ENCODE measurements at places on chromosomes 4 and X. TPM values are rescaled to one million over a fixed set of nuclear protein-coding genes. Genes with fewer than 3 reads are reported as not detected.

ABCG2 gene
- 2.1 TPM for total RNA-seq

GRCh38 chrX:47272013-47272408, 39.2 kb downstream of the USP11 start:
- no peak for DNase-seq

- no peak for DNase-seq
These were observed 203.6 kb downstream of the BANK1 start for GRCh38 chr4:101993842-101994775.

DNA sequence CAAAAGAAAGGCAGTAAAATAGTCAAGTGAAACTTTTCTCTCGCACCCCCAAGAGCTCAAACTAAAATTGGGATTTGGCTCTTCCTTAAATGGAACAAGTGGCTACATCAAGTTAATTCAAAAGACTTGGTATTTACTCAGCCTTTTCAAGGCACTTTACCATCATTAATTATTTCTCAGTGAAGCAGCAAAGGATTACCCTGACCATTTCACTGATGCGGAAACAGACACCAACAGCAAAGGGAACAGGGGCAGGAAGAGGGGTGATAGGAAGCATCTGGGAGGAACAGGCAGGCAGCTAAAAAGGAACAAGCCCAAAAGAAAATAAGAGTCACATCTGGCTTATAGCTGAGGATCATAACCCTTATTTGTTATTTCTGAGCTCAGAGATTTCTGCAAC, 2.7 kb downstream of the SCML2 start:
- DNase-seq: no peak

GRCh38 chrX:71170660-71171059, 26.0 kb downstream of the NLGN3 start:
- DNase-seq: no peak

DNA sequence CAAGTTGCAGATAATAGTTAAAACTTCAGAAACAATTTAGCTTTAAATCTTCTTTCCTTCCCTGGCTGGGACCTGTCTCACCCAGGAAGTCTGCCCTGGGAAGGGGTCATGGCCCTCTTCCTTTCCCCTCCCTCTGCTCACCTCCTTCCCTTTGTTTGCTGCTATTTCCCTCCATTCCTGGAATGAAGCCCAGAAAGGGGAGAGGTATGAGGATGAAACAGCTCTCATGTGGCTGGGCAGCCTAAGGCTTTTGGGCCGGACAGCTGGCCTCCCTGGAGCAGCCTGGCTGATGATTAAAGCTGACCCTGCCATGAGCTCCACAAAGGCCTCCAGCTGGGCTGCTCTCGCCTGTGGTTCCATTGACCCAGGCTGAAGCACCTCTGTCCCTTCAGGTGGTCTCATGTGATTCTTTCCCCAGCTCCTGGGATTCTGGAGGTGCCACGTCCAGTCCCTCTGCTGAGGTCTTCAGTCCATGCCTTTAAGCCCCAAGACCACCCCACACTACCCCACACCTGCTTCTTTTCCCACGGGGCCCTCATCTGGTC, 202.1 kb downstream of the PTTG2 start:
- DNase-seq: peak; percentile 70

GRCh38 chrX:38902972-38903492, 101.8 kb downstream of the MID1IP1 start:
- DNase-seq: no peak

DNA sequence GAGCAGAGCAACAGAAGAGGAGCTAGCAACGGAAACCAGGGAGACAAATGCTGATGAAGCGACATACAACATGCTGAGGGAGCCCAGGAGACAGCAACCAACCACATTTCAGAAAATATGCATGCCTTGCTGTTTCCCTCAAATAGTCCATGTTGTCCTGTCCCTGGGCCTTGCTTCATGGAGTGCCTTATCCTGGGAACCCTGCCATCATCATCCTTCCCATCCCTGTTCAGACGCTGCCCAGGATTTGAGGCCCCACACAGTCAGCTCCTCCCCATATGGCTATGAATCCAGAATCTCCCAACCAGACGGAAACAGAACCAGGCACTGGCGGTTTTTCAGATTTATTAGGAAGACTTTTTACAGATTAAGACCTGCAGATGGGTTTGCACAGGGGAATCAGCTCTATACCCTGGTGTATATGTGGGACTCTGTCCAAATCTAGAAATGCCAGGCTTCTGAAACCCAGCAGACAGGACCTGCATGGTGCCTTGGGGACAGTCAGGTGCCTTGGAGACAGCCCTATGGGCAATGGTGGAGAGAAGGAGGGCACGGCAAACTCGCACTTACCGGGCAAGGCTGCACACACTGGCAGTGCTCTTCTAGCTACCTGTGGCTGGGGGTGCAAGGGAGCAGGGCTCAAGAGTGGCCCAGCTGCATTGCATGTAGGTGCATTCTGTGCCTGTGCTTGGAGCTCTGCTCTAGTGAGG, 199.7 kb upstream of the MAMLD1 start:
- no peak for DNase-seq

KIF4A gene
- not detected for total RNA-seq

DNA sequence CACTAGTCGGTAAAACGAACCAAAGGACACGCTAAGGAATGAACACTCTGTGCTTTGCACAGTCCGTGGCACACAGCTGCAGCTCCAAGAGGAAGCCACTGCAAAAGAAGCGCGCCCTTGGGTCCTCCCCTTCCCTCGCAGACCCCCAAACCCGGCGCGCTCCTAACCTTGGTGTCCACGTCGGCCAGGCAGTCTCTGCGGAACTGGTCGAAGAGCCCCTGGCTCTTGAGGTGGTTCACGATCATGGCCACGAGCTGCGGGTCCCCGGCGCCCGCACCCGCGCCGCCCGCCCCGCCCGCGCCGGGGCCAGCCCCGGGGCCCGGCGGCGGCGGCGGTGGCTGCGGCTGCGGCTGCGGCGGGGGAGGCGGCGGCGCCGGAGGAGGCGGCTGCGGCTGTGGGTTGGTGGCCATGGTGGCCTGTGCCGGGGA, 333 bp downstream of the BOD1L1 start:
- peak; percentile 19 for DNase-seq

- no peak for DNase-seq
These were observed 114.1 kb downstream of the GLUD2 start for GRCh38 chrX:121161501-121161933.

DNA sequence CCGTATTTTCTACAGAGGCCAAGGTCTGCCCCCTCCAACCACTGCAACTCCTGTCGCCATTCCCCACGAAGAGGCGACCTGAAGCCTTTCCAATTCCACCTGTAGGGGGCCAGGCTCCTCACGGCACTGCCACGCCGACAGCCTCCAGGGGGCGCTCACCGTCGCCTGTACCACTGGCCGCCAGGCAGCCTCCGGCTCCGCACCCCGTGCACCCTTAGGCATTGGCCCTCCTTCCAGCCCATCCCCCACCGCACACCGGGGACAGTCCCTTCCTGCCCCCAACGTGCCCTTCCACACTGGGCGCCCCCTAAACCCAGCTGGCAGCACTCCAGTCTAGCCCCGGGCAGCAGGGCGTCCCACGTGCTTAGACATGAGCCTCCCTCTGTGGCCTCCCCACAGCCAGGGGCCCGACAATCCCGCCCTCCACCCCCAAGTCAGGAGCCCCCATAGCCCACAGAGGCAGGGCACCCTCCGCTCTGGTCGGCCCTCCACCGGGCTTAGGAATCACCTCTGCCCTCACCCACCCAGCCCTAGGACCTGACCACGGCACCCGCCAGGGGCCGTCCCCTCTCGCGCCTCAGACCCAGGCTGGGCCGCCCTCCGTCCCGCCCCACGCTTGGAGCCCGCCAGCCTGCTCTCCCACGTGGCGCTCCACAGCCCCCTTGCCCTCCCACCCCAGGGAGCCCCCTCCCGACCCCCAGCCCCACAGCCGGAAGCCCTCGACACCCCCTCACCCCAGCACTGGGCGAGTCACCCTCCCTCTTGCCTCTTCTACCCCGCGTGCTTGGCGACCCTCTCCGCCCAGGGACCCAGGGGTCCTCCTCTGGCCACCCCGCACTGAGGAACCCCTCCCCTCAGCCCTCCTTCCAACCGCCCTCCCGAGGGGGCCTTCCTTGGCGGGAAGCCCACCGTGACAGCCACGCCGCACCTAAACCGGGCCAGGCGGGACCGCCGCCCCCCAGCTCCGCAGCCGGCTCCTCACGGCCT, 711 bp downstream of the PNMA6E start:
- no peak for DNase-seq

DNA sequence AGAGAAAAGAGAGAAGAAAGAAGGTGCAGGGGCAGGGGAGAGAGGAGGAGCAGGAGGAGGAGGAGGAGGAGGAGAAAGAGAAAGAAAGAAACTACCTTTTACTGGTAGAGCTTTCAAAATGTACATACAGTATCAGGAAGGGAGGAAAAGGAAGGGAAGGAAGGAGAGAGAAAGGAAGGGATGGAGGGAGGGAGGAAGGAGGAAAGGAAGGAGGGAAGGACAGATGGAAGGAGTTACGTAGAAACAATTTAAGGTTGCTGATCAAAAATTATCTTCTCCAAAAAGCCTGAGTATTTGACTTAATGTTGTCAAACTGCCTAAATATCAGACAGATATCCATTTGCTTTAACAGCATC, 13.4 kb downstream of the TBC1D9 start:
- DNase-seq: no peak

RHOXF1 gene
- not detected for total RNA-seq

GRCh38 chr4:117491516-117491915, 406.1 kb upstream of the TRAM1L1 start:
- DNase-seq: no peak

DNA sequence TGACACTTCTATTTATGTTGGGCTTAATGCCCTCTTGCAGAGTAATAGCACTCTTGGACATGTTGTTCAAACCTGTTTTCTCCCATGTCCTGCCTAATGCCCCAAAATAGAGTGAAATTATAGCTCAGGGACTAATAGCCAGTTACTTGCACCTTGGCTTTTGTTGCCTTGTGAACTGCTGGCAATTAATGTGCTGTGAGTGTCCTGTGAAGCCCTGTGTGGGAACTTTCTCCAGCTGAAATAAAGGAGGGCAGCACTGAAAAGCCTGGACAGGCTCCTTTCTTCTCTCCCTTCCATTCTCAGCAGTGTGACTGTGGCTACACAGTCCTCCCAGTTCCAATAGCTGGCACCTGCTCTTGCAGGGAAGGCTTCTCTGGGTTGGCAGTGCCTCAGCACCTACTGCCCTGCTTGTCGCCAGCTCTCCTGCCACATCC, 72.4 kb downstream of the DCLK2 start:
- DNase-seq: no peak

DNA sequence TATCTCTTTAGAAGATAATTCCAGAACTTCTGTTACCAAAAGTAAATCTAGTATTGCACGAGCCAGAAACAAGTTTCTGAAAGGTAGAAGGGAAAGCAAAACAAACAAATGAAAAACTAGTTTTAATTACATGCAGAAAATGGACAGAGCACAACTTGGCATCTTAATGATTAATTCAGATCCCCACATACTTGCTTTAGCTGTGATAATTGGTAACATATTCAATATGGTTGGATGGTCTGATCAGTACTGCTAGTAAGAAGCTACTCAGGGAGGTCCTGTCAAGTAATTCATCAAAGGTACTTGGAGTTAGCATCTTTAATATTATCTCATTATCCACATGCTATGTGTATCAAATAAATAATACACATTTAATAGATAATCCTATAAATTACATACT, 204.3 kb downstream of the TRAM1L1 start:
- DNase-seq: no peak

GRCh38 chr4:124331781-124332180, 380.8 kb downstream of the ANKRD50 start:
- DNase-seq: no peak

GRCh38 chr4:55184600-55185523, 59.5 kb upstream of the KDR start:
- peak; percentile 55 for DNase-seq

GRCh38 chr4:57442831-57443291, 332.7 kb upstream of the IGFBP7 start:
- peak; percentile 77 for DNase-seq

RPS6KA6 gene
- total RNA-seq: 3.6 TPM

DNA sequence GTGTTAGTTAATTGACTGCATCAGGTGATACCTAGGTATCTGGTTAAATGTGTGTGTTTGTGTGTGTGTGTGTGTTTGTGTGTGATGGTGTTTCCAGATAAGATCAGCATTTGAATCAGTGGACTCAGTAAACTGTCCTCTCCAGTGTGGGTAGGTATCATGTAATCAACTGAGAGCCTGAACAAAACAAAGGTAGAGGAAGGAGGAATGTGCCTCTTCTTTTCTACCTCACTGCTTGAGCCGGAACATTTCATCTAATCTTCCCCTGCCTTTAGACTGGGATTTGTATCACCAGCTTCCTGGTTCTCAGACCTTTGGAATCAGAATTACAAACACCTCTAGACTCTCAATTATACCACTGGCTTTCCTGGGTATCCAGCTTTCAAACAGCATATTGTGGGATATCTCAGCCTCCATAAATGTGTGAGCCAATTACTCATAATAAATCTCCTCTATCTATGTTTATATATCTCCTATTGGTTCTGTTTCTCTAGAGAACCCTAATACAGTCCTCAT, 120.5 kb downstream of the TBCK start:
- no peak for DNase-seq

ZIC3 gene
- total RNA-seq: not detected

DNA sequence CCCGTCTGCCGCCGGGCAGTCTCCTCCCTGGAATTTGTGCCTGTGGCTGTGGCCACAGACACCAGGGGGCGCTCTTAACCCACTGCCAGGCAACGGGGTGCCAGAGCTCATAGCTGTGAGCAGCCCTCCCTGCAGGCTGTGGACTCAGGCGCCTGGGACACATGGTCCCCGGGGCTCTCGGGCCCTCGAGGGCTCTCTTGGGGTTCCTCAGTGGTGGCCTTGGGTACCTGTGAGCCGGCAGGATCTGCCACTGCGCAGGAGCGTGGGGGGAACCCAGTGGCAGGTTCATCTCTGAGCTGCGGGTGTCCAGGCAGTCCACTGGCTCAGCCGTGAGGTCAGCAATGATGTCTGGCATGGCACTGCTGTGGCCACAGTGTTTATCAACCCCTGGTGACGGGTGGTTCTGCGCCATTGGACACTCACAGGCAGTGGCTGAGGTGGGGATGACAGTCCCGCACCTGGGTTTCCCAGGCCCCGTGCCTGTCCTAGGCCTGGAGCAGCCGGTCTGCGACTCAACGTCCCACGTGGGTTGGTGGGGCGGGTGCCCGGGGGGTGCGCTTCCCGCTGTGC, 37.2 kb downstream of the PCGF3 start:
- DNase-seq: peak; percentile 47

NPY5R gene
- 0.52 TPM for total RNA-seq

GRCh38 chrX:105636667-105637066, 185.7 kb upstream of the NRK start:
- DNase-seq: no peak

CT45A10 gene
- not detected for total RNA-seq

GRCh38 chr4:76984127-76984526, 34.6 kb downstream of the SEPTIN11 start:
- no peak for DNase-seq

DNA sequence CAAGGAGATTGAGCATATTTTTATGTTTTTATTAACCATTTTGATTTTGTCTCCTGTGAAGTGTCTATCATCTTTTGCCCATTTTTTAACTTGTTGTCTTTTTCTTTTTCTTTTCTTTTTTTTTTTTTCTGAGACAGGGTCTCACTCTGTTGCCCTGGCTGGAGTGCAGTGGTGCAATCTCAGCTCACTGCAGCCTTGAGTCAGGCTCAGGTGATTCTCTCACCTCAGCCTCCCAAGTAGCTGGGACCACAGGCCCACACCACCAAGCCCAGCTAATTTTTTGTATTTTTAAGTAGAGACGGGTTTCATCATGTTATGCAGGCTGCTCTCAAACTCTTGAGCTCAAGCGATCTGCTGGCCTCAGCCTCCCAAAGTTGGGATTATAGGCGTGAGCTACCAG, 4.6 kb upstream of the ADD1 start:
- no peak for DNase-seq

GRCh38 chr4:125838924-125839323, 524.2 kb downstream of the FAT4 start:
- DNase-seq: no peak

GRCh38 chr4:47882228-47882627, 32.2 kb downstream of the NFXL1 start:
- no peak for DNase-seq
